ENCODE measurements at places on chromosomes 3 and 15.
A peak's percentile ranks its signal among the peaks of the same experiment; 100 is the strongest.

- peak; percentile 2 for DNase-seq
These were observed 312.2 kb upstream of the ZNF717 start for GRCh38 chr3:76097589-76097969.

DNA sequence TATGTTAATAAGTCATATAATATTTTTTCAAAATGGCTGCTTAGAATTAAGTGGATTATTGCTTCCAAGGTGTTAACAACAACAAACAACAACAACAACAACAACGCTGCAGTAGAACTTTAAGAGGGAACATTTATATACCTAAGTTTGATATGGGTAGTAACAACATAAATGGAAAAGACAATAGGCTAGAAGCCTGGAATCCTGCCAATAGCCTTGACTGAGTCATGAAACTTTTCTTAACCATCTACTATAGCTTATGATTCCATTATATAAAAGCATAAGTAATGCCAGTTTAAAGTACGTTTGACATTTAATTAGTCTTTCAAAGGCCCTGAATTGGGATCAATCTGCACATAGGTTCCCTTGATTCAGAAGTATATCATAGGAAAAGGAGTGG is 31.2 kb downstream of the SATB1 start:
- DNase-seq = no peak

- DNase-seq = no peak
These were observed 68.3 kb upstream of the SLC6A6 start for GRCh38 chr3:14334136-14334535.

- no peak for DNase-seq
These were observed 5.1 kb downstream of the MRPS25 start for GRCh38 chr3:15060029-15060428.

GRCh38 chr15:74552773-74553441 is 11.9 kb downstream of the ARID3B start:
- DNase-seq = no peak
